Activated CD4-positive, alpha-beta T cell treated with anti-CD3 and anti-CD28 coated beads, Interleukin-2, amount 50 U/mL, for 1 hour (primary cell): ENCODE measurements at places on chromosomes 5 and 9.

DNA sequence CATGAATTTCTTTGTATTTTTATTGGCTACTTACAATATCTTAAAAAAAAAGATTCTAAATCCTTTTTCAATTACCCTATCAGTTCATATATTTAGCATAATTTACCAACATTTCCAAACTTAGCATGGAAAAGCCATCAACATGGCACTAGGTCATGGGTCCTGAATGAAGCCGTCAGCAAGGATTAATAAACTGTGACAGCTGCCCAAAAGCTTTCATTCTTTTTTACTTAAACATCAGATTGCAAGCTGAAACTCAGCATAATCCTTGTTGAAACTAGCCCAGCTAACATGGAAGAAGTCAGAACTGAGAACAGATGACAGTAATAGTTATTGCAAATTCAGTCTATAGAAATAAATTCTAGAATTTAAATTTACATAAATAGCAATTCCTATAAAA is 209.8 kb downstream of the ADAMTS6 start:
- DNase-seq, result no peak

- no peak for DNase-seq
Measured at GRCh38 chr9:78295177-78295575, 1.7 kb upstream of the PSAT1 start.

- DNase-seq, result no peak
Measured at GRCh38 chr5:171288066-171288465, 21.0 kb upstream of the TLX3 start.

DNA sequence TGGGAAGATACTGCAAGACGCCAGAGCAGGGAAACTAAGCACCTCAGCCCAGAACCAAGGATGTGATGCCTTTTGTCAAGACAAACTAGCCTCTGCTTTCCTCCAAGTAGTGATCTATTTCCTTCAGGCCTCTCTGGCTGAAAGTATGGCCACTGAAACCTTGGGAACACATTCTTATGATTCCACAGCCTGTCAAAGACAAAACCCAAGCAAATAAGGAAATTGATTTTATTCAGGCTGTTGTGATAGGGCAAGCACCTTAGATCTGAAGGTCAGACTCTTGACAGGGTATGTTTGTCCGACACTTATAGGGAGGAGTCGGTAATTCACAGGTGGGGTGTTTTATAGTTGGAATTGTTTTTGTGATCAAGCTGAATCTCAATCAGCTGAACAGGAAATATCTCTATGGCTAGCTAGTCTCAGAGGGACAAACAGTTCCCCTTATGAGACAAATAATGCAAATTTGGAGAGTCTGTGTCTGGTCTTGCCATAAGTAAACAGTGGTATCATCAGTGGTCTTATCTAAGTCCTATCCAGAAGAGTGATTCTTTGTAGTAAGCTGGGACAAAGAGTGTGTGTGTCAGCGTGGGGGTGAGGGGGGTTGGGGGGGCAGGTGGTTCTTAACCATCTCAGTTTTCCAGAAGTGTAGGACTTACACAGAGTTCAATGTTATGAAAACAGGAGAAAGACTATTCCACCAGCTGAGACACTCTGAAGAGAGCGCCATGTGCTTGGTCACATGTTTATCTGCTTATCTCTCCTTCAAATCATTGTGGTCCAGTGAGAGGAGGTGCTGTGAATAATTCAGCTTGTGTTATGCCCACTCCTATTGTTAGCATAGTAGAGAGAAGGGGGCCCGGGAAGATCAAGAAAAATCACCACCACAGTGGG is 6.7 kb upstream of the ZCCHC10 start:
- no peak for DNase-seq

DNA sequence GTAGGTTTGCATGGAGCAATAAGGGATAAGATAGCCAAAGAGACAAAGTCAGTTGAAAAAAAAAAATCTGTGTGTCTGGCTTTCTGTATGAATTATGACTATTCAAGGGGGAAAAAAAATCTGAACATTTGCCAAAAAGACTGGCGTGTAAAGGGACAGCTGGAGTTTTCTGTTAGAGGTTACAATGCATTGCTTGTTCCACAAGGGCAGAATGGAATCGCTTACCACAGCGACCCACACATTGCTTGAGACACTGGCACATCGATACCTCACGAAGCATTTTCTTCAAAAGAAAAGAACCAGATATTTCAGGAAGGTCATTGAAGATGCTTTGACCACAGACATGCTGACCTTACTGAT is 327.8 kb downstream of the TMEM167A start:
- DNase-seq, result no peak

GRCh38 chr5:149831492-149831891 is 101.4 kb downstream of the PPARGC1B start:
- DNase-seq, result no peak

GRCh38 chr5:40080191-40080590 is 599.5 kb upstream of the PTGER4 start:
- DNase-seq, result no peak

DNA sequence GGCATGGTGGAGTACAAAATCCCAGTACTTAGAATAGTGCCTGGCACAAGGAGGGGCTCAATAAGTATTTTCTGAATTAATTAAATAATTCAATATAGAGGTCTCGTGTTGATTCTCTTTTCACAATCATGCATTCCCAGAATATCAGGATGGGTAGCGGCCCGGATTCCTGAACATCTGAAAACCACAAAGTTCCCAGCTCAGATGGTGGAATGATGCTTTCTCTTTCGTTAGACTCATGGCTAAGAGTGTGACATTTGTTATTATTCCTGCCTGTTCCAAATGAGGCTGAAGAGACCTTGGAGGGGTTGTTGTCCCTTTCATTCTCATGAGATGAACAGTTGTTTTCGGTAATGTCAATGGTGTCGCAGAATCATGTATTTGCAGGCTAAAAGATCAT is 95.4 kb upstream of the LIFR start:
- no peak for DNase-seq
